Hematopoietic multipotent progenitor cell treated with erythropoietin and hydrocortisone succinate and interleukin-3 and kit ligand, for 17 days (in vitro differentiated cells): ENCODE measurements at places on chromosomes 3 and 15.

GRCh38 chr3:51943451-51944391 is 1.6 kb downstream of the PARP3 start:
- no peak for DNase-seq

DNA sequence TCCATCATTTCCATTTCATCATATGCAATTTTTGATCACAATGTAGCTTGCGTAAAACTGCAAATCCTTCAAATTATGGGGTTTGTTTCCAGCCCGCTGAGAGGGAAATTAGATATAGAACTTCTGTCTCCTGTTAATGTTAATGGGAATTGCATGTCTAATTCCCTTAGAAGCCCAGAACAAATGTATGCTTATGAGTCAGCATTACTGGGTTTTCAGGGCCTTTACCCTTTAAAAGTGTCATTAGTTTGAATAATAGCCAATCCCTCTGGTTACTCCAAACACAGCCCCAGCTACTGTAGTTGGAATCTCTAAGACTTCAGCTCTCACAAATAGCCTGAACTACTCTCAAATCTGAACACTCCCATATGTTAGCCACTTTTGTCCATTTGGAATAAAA is 439.4 kb downstream of the C3orf38 start:
- DNase-seq, result no peak

GRCh38 chr3:46947981-46948791 is 28.4 kb downstream of the CCDC12 start:
- peak; percentile 43 for DNase-seq

- no peak for DNase-seq
Observed at GRCh38 chr15:75327491-75327890, 8.4 kb upstream of the COMMD4 start.

- DNase-seq, result no peak
Observed at GRCh38 chr15:60419753-60420152, 22.0 kb upstream of the ANXA2 start.

DNA sequence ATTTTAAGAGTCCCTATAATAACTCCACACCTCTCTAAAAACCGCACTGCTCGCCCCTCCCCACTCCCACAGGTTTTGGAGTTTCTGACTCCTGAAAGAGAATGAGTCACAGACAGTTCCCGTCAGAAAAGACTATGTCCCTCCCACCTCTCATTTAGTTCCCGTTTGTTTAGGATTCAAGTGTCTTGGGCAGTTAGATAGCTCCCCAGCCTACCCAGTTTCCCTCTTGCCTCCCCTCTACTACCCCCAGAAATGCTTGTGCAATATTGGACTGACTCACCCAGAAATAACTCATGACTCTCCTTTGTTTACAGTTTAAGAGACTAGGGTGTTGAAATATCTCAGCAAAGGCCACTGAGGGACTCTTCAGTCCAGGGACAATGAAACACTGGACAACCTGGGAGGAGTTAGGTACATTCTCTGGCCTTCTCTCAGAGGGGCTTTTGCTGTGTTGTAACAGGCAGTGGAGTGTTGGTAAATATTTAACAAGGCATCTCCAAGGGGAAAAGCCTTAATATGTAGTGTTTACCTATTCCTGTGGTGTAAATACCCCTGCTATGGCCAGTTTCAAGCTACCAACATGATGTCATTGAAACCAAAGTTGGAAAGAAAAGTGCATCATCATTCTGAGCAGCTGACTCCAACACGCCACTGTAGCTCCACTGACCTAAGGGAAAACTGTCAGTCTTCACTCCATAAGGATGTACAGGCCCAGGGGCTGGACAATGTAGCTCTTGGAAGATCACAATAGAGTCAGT is 96.1 kb upstream of the CHD2 start:
- peak; percentile 80 for DNase-seq

- DNase-seq, result no peak
Observed at GRCh38 chr3:14806641-14807263, 12.0 kb upstream of the FGD5 start.

GRCh38 chr3:142394921-142395622 is 52.8 kb downstream of the XRN1 start:
- DNase-seq, result no peak

- DNase-seq, result no peak
Observed at GRCh38 chr15:81485806-81486205, 111.8 kb upstream of the TMC3 start.

DNA sequence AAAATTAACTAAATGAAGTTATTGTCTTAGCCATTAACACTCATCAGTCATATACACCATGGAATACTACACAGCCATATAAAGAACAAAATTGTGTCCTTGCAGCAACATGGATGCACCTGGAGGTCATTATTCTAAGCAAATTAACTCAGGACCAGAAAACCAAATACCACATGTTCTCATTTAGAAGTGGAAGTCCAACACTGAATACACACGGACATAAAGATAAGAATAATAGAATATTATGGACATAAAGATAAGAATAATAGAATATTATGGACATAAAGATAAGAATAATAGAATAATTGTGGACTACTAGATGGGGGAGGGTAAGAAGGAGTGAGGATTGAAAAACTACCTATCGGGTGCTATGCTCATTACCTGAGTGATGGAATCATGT is 122.3 kb downstream of the CHL1 start:
- no peak for DNase-seq

DNA sequence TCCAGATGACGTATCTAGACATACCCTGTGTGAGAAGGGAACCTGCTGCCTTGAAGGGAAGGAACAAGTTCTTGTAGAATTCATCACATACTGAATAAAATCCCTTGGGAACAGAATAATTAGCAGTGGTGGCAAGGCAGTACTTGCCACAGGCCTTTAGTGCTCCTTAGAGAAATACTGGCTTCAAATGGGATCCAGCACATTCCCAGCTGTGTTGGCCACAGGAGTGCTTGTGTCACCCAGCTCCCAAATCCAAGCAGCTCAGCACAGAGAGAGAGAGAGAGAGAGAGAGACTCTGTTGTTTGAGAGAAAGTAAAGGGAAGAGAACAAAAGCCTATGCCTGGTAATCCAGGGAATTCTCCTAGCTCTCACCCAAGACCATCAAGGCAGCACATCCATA is 969.0 kb upstream of the ALCAM start:
- no peak for DNase-seq

GRCh38 chr15:97998307-97999071 is 38.0 kb downstream of the ARRDC4 start:
- no peak for DNase-seq

DNA sequence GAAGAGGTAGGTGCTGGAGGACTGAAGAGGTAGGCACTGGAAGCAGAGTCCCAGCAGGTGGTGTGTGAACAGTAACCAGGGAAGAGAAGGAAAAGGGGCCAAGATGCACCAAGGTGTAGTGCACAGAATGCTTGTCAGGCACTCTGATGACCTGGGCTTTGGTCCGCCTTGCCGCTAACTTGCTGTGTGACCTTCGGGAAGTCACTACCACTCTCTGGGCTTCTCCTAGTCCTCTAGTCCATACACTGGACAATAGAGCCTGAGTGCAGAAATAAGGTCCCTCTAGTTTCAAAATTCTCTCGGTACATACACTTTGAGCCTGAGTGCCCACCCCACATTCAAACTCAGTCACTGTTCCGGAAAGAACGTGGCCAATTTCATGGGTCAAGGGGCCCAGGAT is 24.1 kb downstream of the ANP32A start:
- DNase-seq, result no peak

GRCh38 chr3:126546549-126547239 is 12.0 kb downstream of the C3orf22 start:
- DNase-seq, result no peak

- DNase-seq, result no peak
Observed at GRCh38 chr15:49255966-49256759, 86.1 kb downstream of the GALK2 start.

DNA sequence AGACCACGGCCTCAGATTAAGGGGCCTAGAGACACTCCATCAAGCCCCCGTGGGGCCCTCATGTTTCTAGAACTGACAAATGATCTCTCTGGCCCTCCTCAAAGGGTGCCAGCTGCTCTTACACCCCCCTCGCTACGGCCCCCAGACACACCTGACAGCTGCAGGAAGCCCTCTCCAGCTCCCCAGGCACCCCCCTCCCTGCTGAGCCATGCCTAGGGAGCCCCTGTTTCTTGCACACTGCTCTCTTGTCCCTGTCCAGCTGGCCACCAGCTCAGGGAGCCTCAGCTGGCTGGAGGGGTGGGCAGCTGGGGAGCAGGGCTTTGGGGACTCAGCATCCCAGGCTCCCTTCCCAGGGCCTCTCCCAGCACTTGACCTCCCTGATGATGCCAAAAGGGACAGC is 14.8 kb downstream of the TNK2 start:
- no peak for DNase-seq

DNA sequence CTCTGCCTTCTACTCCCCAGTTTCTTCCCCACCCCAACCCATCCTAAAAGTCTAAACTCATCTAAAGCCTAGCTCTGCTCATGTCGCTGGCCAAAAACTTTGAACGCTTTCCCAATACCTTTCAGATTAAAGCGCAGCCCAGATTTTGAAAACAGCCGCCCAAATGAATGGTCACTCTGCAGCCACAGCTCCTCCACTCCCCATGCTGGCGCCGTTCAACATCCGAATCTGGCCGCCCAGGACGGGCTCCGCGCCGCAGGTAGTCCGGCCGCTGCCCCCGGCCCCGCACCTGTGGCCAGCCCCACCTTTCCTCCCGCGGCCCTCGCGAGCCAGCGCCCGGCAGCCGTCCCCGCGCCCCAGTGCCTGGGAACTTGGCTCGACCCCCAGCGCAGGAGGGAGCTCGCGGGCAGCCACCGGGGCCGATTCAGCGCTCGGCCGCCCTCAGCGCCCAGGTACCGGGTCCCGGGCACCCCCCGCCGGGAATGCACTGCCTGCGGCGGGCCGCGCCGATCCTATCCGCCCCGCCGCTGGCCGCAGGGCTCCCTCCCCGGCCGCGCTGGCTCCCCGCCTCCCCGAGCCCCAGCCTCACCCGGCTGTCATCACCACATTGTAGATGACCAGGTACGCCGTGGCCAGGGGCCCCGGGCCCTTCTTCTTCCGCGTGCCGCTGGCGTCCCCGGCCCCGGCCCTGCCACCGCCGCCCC is 417 bp downstream of the HACD2 start:
- DNase-seq, result no peak

DNA sequence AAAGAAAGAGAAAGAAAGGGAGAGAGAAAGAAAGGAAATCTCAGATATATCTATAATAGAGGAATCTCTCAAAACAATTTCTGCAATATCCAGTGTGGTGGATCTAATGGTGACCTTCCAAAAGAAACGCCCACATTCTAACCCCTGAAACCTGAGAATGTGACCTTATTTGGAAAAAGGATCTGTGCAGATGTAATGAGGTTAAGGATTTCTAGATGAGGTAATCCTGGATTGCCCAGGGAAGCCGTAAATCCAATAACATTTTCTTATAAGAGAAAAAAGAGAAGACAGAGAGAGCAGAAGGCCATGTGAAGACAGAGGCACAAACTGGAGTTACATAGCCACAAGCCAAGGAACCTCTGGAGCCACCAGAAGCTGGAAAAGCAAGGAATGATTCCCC is 307.6 kb downstream of the ZBTB20 start:
- no peak for DNase-seq

- no peak for DNase-seq
Observed at GRCh38 chr3:7876741-7877297, 624.8 kb upstream of the LMCD1 start.

DNA sequence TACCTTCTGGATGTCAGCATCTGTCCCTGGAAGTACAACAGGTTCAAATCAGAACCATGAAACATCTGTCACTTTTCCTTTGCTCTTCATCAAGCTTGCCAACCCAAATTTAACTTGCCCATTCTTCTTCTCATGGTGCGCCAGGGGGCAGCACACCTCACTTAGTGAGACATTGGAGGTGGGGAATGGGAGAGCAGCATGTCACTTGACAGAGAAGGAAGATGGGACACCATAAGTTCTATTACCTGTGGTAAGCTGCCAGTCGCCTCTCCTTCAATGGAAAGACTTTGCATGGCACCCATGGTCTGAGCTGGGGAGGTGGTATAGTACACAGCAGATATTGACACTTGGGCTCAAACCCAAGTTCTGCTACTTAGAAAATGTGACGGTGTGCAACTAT is 2.9 kb downstream of the SCN5A start:
- peak; percentile 10 for DNase-seq

- no peak for DNase-seq
Observed at GRCh38 chr3:192830291-192831110, 87.2 kb downstream of the MB21D2 start.

DNA sequence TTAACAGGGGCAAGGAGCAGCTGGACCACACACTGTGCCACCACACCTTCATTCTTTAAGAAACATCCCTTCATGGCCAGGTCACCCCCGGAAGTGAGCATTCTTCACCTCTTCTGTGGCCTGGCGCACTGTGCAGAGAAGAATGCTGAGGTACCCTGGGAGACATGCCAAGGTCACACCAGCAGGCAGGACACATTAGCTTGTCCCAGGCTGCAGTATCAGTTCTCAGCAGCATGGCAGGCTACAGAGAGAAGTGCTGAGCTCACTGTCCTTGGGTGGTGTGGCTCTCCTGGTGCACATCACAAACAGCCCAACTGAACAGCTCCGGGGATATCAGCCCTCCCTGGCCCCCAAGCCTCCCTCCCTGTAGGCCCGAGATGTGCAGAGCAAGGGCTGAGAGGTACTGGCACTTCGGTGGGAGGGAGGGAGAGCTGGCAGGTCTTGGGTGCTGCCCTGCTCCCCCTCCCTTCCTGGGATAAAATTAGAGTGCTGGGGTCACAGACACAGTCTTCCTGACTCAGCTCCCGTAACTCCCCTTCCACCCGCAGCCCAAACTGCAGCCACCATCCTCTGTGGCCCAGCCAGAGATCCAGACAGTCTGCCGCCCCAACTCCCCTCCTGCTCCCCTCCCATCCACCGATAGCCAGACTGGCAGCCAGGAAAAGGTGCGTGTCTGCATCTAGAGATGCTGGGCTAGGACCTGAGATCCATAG is 13.4 kb downstream of the SEMA7A start:
- DNase-seq, result peak; percentile 92

- DNase-seq, result no peak
Observed at GRCh38 chr3:11568503-11569155, 75.1 kb downstream of the VGLL4 start.

DNA sequence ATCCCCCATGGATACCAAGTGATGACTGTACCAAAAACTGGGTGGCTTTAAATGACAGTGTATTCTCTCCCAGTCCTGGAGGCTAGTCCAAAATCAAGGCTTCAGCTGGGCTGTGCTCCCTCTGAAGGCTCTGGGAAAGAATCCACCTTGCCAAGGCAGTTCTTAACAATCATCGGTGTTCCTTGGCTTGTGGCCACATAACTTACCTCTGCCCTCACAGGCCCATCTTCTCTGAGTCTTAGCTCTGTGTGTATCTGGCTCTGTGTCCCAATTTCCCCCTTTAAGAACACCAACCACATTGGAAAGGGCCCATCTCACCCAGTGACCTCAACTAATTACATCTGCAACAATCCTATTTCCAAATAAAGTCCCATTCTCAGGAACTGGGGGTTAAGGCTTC is 503.0 kb upstream of the PROK2 start:
- DNase-seq, result peak; percentile 60

DNA sequence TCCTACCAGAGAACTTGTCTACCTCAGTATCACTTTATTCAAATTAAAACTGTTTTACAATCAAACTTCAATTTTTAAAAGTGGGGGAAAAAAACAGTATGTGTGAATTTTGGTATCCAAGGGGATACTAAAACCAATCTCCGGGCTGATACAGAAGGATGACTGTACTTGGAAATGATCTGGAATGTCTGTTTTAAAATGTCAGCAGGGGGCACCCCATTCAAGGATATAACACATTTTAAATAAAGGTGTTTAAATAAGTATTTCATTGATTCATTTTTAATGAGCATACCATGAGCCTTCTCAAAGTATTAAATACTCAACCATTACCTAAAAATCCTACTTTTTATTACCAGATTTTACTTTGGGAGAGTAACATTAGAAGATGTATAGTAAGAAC is 67.9 kb downstream of the ULK4 start:
- peak; percentile 17 for DNase-seq
